ENCODE measurements at places on chromosomes 4 and X. TPM values are rescaled to one million over a fixed set of nuclear protein-coding genes. Genes with fewer than 3 reads are reported as not detected.

DNA sequence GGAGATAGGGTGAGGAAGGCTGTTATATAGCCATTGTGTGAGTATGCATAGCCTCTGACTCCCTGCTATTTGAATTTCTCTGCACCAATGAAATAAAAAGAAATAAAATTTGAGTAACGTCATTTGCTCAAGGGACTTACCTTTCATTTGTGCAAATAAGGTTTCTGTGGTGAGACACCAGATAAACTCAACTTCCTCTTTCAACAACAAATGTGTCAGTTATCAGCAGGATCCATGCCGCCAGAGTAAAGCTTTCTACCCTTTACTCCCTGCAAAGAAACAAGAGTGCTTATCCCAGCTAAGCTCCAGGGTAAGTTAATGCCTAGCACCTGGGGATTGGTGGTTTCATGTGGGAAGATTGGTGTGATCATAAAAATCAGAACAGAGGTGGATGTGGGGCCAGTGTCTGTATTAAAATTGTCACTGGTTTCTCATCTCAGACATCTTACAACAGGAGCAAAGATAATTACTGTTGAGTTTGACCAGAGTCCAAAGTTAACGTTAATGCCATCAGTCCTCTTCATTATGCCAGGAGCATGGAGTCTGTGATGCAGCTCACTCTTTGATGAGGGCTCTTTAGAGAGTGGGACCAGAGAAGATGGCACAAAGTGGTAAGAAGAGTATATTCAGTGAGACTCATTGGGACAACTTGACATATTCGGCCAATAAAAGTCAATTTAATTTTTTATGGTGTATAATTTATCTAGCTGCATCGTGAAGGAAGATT lies at the start of gene P2RY10:
P2RY10 (plus strand) TSS at position 206 of the 727 bp plus-strand sequence. CDS start 15,130 bp downstream, outside the sequence.
- peaks cover 11% of the 10 kb centered on the region for H3K4me1 ChIP-seq
- no peaks in the 10 kb centered on the region for H3K36me3 ChIP-seq
- H3K4me3 ChIP-seq = peak within 1 kb of the TSS; percentile 67
- peak within 1 kb of the TSS; percentile 84 for H3K27ac ChIP-seq
- no peaks in the 10 kb centered on the region for H3K27me3 ChIP-seq

DNA sequence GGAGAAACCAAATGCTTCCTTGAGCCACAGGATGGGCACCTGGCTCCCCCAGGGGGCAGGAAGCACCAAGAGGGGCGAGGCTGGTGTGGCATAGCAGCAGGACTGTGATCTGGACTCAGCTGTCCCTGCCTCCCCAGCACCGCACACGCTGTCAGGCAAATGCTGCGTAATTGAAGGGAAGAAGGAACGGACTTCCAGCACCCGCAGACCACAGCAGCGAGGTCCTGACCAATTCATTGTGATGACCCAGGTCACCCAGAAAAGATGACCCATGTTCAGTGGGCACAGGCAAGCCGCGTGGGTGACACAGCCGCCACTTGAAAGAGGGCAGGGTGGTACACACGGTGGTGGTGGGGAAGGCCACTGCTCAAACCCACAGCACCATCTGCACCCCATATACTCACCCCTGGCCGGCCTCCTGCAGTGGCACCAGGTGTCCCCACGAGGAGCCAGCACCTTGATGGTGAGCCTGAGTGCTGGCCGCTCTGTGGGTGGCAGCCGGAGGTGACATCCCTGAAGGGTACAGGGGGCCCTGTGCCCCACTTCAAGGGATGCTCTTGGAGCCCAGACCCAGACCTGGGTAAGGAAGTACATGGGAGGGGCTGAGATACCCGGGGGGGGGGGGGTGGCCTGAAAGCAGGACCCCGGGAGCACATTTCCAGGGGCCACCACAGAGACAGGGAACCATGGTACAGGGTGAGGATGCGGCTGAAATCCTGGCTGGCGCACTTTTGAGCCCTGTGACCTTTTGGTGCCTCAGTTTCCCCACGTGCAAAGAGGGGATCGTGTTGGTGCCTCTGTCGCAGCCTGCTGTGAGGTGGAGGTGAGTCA lies 11.5 kb downstream of the NAT8L start:
- no peak overlapping the region for H3K4me3 ChIP-seq
- no peaks in the 10 kb centered on the region for H3K27me3 ChIP-seq
- H3K36me3 ChIP-seq = no peaks in the 10 kb centered on the region
- no peak overlapping the region for H3K27ac ChIP-seq

DNA sequence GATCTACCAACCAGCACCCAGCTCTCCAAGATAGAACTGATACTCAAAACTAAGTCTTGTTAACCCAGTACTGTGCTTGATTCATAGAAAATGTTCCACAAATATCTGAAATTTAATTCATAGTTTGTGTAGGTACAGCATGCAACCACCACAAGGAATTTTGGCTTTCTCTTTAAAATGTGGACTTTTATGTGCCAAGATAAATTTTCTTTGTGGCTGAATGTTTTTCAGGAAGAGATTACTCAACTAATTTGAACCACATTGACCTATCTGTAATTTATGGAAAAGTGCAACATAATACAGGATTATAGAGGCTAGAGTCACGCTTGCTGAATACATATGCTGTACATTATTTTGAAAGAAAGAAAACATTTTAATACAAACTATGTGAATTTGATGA lies 730.8 kb downstream of the IL1RAPL1 start:
- H3K4me3 ChIP-seq = no peak overlapping the region
- no peaks in the 10 kb centered on the region for H3K4me1 ChIP-seq
- H3K27ac ChIP-seq = no peak overlapping the region
- no peak for DNase-seq

DNA sequence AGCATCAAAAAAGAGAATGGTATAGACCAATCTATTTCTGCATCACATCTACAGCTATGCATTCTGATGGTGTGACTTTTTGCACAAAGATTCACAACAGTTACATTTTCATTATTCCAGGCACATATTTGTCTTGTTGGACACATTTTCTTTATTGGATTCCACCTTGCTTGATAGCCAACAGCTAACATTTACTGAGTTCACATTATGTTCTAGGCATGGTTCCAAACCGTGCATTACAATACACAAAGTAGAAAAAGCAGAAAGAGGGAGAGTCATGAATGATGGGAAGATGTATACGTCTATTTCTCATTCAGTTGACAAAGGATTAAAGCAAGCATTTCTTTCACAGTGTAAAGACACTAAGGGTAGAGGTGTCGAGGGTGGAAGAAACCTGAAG lies 22.9 kb upstream of the CLGN start:
- no peak overlapping the region for H3K4me3 ChIP-seq
- no peaks in the 10 kb centered on the region for H3K4me1 ChIP-seq
- no peak for DNase-seq
- H3K27me3 ChIP-seq = peaks cover 3% of the 10 kb centered on the region
- H3K36me3 ChIP-seq = no peaks in the 10 kb centered on the region
- H3K27ac ChIP-seq = no peak overlapping the region

DNA sequence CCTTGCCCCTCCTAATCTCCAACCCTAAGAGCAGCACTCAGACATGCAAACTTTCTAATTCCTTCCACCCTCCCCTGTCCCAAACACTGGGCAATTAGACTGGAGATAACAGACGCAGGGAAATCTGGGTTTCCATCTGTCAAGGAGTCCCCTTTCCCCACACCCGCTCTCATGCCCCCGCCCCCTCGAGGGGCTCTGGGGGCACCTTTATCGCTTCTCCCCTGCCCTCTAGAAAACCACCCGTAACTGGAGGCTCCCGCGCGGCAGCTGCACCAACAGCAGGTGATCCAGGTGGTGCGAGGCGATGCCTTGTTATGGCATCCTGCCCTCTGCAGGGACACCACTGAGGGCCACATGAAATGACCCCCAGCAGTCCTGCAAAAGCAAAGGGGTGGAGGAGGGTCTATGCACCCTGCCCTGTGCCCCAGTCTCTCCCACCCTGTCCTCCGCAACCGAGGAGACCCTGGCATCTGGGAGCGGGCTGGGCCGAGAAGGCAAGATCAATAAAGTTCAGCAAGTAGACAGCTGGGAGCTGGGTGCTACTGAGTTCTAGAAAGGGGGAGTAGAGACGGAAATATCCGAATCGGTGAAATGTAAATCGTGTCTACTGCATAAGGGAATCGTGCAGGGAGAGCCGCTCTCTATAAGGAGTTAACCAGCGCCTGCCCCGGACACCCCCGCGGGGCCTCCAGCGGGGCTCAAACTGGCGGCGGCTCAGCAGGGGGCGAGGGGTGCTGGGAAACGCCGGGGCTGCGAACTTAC lies 1.6 kb downstream of the KCTD8 start:
- peak; percentile 51 for DNase-seq
- no peak overlapping the region for H3K27ac ChIP-seq
- peaks cover 87% of the 10 kb centered on the region for H3K27me3 ChIP-seq
- no peaks in the 10 kb centered on the region for H3K36me3 ChIP-seq

GRCh38 chr4:37054531-37055077 lies 189.9 kb upstream of the NWD2 start:
- H3K27ac ChIP-seq = no peak overlapping the region
- H3K27me3 ChIP-seq = no peaks in the 10 kb centered on the region
- DNase-seq = no peak
- H3K4me3 ChIP-seq = no peak overlapping the region

DNA sequence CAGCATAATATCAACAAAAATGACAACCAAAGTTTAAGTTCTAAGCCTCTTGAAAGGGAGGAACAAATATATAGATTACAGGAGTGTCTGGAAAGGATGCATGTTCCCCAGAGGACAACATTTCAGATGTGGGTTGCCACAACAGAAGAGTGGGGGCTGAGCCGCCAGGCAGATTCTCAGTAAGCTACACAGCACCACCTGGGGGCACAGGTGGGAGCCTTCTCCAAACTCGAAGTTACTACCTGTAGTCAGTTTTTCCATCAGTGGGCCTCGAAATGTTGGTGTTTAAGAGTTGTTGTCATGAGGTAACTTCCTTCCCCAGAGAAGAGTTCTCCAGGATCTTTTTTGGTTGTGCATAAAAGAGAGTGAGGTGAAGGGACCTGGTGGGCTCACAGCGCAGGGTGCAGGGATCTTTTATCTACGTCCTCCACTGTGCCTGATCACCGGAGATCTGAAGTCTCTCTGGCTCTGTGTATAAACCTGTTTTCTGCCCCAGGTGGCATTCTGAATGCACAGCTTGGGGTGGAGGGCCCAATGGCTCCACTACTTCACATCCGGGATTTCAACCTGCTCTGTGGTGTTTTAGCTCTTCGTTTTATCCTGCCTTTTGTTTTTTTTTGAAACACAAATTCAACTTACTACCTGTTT lies 58.4 kb upstream of the STS start:
- H3K27me3 ChIP-seq = no peaks in the 10 kb centered on the region
- peak; percentile 84 for DNase-seq
- H3K4me3 ChIP-seq = no peak overlapping the region
- H3K4me1 ChIP-seq = peaks cover 55% of the 10 kb centered on the region
- no peak overlapping the region for H3K27ac ChIP-seq

DNA sequence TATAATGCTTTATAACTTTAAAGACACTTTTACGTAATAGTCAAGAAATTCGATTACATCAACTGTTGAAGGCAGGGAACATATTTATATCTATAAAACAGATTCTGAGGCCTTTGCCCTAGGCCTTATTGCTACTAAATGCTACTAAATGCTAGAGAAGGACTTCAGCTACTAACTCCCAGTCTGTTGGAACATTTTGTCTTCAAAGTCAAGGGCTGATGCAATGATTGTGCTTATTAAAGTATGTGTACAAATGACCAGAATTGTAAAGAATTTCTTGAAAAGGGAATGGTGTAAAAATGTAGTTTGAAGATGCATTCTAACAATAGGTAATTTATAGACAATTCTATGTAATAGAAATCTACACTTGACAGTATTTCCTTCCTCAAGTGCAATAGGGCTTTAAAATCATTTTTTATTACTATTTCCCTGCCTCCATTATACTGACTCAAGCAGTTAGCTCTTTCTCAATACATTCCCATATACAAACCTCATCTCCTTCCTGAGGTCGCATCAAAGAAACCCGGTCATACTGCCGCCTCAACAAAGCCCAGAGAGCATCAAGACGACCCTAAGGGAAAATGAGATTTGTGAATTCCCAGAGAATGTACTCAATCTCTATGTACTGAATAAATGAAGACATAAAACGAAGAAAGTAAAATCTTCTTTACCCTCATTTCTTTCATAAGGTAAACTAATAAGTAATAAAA lies 95.7 kb downstream of the ANTXR2 start:
- DNase-seq = no peak
- no peaks in the 10 kb centered on the region for H3K4me1 ChIP-seq
- peaks cover 27% of the 10 kb centered on the region for H3K36me3 ChIP-seq
- H3K27me3 ChIP-seq = no peaks in the 10 kb centered on the region
- no peak overlapping the region for H3K4me3 ChIP-seq

DNA sequence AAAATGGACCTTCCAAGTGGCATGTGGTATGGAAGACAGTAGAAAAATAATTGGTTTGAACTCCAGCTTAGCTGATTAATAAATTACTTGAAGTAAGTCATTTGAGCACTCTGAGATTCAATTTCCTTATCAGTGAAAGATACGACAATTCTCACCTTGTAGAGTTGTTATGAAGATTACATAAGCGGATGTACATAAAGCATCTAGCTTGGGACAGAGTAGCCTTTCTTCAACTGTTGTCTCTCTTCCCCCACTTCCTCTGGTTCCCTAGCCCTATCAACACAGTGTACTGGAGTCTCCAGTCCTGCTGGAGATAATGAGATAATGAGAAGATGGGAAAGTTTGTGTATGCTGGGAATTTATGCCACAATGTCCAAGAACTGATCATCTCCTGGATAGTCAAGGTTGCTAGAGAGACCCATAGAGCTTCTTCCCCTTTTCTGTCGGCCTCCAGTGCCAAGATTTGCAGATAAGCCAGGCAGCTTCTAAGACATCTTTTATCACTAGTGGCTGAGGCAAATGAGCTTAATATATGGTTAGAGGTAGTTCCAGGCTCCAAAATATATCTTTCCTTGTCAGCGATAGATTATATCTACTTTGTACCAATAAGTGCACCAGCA lies 33.9 kb downstream of the VSIG4 start:
- no peaks in the 10 kb centered on the region for H3K27me3 ChIP-seq
- peaks cover 21% of the 10 kb centered on the region for H3K4me1 ChIP-seq
- H3K36me3 ChIP-seq = no peaks in the 10 kb centered on the region
- DNase-seq = no peak

DNA sequence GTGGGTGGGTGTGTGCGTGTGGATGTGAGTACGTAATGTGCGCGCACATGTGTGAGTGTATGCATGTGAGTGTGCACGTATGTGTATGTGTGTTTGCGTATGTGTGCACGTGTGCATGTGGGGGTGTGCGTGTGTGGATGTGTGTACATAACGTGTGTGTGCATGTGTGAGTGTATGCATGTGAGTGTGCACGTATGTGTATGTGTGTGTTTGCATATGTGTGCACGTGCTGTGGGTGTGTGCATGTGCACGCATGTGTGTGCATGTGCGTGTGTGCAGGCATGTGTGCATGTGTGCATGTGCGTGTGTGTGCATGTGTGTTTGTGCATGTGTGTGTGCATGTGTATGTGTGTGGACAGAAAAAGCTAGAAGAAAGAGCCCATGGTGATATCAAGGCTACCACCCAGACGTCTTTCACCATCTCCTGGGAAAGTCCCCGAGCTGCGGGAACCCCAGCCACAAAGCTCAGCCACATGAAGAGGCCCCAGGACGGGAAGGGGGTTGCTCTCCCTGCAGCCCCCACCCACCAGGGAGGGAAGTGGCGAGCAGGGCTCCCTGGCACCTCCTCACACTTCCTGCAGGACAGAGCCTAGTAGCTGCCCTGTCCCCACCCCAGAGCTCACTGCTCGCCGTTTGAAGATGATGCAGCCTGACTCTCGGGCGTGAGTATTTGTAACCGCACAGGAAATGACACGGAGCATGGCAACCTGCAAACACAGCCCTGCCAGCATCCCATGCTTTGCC lies 108.3 kb downstream of the DCTD start:
- no peak overlapping the region for H3K27ac ChIP-seq
- peaks cover 24% of the 10 kb centered on the region for H3K4me1 ChIP-seq
- no peaks in the 10 kb centered on the region for H3K36me3 ChIP-seq
- H3K27me3 ChIP-seq = peaks cover 22% of the 10 kb centered on the region
- H3K4me3 ChIP-seq = no peak overlapping the region

CXCL6 gene
- 17.8 TPM for polyA plus RNA-seq

DCHS2 gene
- 0.02 TPM for polyA plus RNA-seq
